Left lung (tissue), 14 donors: ENCODE measurements at places on chromosomes 4 and X. TPM values are rescaled to one million over a fixed set of nuclear protein-coding genes. Genes with fewer than 3 reads are reported as not detected.
A peak's percentile ranks its signal among the peaks of the same experiment; 100 is the strongest.

AGTR2 gene
- total RNA-seq: 0.55 TPM

LRPAP1 gene
- 218 TPM for total RNA-seq

GAGE13 gene
- not detected for total RNA-seq

GAB3 gene
- 6.6 TPM for total RNA-seq

CORIN gene
- 6.3 TPM for total RNA-seq

GLA gene
- 30.1 TPM for total RNA-seq

BEX4 gene
- total RNA-seq: 33.5 TPM

- peak; percentile 70 for DNase-seq
- H3K4me1 ChIP-seq: no peaks in the 10 kb centered on the region
- no peak overlapping the region for H3K27ac ChIP-seq
Measured at GRCh38 chr4:186297013-186297645, 31.1 kb downstream of the F11 start.

- no peaks in the 10 kb centered on the region for H3K27me3 ChIP-seq
- H3K27ac ChIP-seq: no peak overlapping the region
- DNase-seq: no peak
- H3K36me3 ChIP-seq: no peaks in the 10 kb centered on the region
- H3K4me3 ChIP-seq: no peak overlapping the region
- H3K4me1 ChIP-seq: no peaks in the 10 kb centered on the region
Measured at GRCh38 chrX:9091258-9091657, 57.3 kb upstream of the FAM9B start.

- H3K27ac ChIP-seq: no peak overlapping the region
- no peak for DNase-seq
- no peaks in the 10 kb centered on the region for H3K4me1 ChIP-seq
- H3K36me3 ChIP-seq: no peaks in the 10 kb centered on the region
Measured at GRCh38 chr4:141739636-141740035, 103.3 kb downstream of the IL15 start.

GRCh38 chrX:38612281-38612680, 50.9 kb downstream of the TSPAN7 start:
- H3K36me3 ChIP-seq: no peaks in the 10 kb centered on the region
- DNase-seq: no peak
- H3K27ac ChIP-seq: no peak overlapping the region
- H3K4me3 ChIP-seq: no peak overlapping the region
- no peaks in the 10 kb centered on the region for H3K4me1 ChIP-seq

GRCh38 chrX:129925305-129926092, 19.5 kb downstream of the UTP14A start:
- no peak overlapping the region for H3K27ac ChIP-seq
- no peaks in the 10 kb centered on the region for H3K36me3 ChIP-seq
- H3K27me3 ChIP-seq: no peaks in the 10 kb centered on the region
- peak; percentile 56 for DNase-seq

- no peak overlapping the region for H3K4me3 ChIP-seq
- no peak for DNase-seq
- H3K36me3 ChIP-seq: no peaks in the 10 kb centered on the region
- H3K27me3 ChIP-seq: no peaks in the 10 kb centered on the region
Measured at GRCh38 chr4:95129821-95130311, 372.1 kb downstream of the BMPR1B start.

GRCh38 chr4:48725414-48725813, 54.7 kb downstream of the FRYL start:
- no peak overlapping the region for H3K4me3 ChIP-seq
- H3K36me3 ChIP-seq: no peaks in the 10 kb centered on the region
- no peaks in the 10 kb centered on the region for H3K27me3 ChIP-seq
- no peak for DNase-seq
- H3K27ac ChIP-seq: no peak overlapping the region

GRCh38 chr4:90226734-90227133, 99.5 kb downstream of the CCSER1 start:
- H3K27me3 ChIP-seq: no peaks in the 10 kb centered on the region
- no peak overlapping the region for H3K27ac ChIP-seq
- H3K4me3 ChIP-seq: no peak overlapping the region

DNA sequence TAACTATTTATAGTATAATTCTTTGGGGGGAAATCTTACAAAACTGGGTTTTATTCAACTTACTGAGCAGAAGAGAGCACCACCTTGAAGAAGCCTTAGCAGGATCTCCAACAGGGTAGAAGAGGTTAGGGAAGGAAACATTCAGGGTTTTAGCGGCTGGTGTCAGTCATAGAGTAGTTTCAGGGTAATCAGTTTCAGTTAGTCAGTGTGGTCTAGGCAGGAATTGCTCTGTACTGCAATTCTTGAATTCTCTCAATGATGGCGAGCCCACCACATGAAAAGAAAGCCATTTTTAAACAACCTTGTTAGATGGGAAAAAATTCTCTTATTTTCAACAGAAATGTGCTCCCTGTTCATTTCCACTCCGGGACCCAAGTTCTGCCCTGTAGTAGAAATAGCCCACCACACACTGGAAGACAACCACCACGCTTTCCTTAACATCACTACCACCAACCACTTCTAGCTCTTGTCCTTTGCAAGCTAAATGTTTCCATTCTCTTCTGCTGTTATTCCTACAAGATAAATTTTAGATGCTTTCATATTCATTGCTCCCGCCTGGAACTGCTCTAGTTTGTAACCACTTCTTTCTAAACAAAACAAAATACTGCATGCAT, 25.9 kb downstream of the COL25A1 start:
- H3K4me1 ChIP-seq: no peaks in the 10 kb centered on the region
- no peaks in the 10 kb centered on the region for H3K27me3 ChIP-seq
- DNase-seq: no peak
- H3K36me3 ChIP-seq: no peaks in the 10 kb centered on the region
- H3K4me3 ChIP-seq: no peak overlapping the region
- no peak overlapping the region for H3K27ac ChIP-seq

DNA sequence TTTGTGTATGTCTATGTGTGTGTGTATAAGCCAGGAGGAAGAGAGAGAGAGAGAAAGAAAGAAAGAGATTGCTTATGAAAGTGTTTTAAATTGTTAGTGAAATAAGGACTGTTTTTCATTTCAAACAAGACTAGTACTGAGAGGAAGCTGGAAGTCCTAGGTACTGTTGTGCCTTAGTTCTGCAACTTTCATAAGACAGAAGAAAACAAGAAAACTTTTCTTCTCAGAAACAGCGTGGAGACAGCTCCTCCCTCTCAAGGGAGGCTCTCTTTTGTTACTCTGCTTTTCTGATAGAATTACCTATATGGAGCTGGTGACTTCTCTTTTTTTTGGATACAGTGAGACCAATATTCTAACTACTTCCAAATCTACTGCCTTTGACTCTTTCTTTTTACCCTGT, 62.5 kb downstream of the BANK1 start:
- H3K36me3 ChIP-seq: no peaks in the 10 kb centered on the region
- no peak for DNase-seq
- no peak overlapping the region for H3K4me3 ChIP-seq
- H3K27me3 ChIP-seq: no peaks in the 10 kb centered on the region
- H3K4me1 ChIP-seq: no peaks in the 10 kb centered on the region
- H3K27ac ChIP-seq: no peak overlapping the region

- H3K4me1 ChIP-seq: no peaks in the 10 kb centered on the region
- H3K27me3 ChIP-seq: no peaks in the 10 kb centered on the region
- H3K27ac ChIP-seq: no peak overlapping the region
- H3K4me3 ChIP-seq: no peak overlapping the region
- no peak for DNase-seq
- H3K36me3 ChIP-seq: no peaks in the 10 kb centered on the region
Measured at GRCh38 chr4:102129810-102130209, 215.5 kb downstream of the SLC39A8 start.

GRCh38 chr4:8285143-8285975, 15.8 kb downstream of the HTRA3 start:
- H3K27ac ChIP-seq: no peak overlapping the region
- no peak for DNase-seq
- H3K27me3 ChIP-seq: no peaks in the 10 kb centered on the region
- no peak overlapping the region for H3K4me3 ChIP-seq
- H3K36me3 ChIP-seq: no peaks in the 10 kb centered on the region

GRCh38 chrX:13252726-13253125, 67.1 kb downstream of the ATXN3L start:
- no peak for DNase-seq
- no peak overlapping the region for H3K27ac ChIP-seq
- H3K27me3 ChIP-seq: no peaks in the 10 kb centered on the region
- H3K4me1 ChIP-seq: no peaks in the 10 kb centered on the region
- no peaks in the 10 kb centered on the region for H3K36me3 ChIP-seq

- H3K36me3 ChIP-seq: no peaks in the 10 kb centered on the region
- no peak overlapping the region for H3K27ac ChIP-seq
- no peaks in the 10 kb centered on the region for H3K4me1 ChIP-seq
- no peak overlapping the region for H3K4me3 ChIP-seq
- DNase-seq: no peak
Measured at GRCh38 chr4:56892691-56893090, 15.0 kb upstream of the REST start.

- no peak for DNase-seq
- no peak overlapping the region for H3K27ac ChIP-seq
- H3K27me3 ChIP-seq: no peaks in the 10 kb centered on the region
- H3K4me1 ChIP-seq: no peaks in the 10 kb centered on the region
Measured at GRCh38 chr4:23706972-23707651, 182.7 kb downstream of the PPARGC1A start.

DNA sequence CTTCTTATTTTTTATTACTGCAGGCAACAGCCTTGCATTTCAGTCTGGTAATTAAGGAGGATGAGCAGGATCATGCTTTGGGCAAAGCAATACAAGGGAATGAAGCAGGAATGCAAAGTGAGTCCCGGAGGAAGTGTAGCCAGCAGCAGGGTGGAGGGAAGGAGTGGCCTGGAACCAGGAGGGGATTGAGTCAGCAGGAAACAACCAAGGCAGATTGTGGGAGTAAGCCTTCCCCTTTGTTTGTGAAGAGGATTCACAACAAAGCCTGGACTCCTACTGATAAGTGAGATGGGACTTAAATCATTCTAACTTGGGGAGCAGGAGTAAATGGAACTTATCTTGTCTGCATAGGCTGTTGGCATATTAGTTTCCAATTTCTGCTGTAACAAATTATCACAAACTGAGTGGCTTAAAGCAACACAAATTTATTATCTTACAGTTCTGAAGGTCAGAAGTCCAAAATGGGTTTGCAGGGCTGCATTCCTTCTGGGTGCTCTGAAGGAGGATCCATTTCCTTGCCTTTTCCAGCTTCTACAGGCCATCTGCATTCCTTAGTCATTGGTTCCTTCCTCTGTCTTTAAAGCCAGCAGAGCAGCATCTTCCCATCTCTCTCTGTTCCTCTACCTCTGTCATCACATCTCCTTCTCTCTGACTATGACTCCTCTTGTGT, 93.2 kb upstream of the AP1S2 start:
- no peak for DNase-seq
- H3K4me3 ChIP-seq: no peak overlapping the region
- H3K27ac ChIP-seq: no peak overlapping the region
- no peaks in the 10 kb centered on the region for H3K36me3 ChIP-seq
- H3K4me1 ChIP-seq: no peaks in the 10 kb centered on the region
- no peaks in the 10 kb centered on the region for H3K27me3 ChIP-seq

DNA sequence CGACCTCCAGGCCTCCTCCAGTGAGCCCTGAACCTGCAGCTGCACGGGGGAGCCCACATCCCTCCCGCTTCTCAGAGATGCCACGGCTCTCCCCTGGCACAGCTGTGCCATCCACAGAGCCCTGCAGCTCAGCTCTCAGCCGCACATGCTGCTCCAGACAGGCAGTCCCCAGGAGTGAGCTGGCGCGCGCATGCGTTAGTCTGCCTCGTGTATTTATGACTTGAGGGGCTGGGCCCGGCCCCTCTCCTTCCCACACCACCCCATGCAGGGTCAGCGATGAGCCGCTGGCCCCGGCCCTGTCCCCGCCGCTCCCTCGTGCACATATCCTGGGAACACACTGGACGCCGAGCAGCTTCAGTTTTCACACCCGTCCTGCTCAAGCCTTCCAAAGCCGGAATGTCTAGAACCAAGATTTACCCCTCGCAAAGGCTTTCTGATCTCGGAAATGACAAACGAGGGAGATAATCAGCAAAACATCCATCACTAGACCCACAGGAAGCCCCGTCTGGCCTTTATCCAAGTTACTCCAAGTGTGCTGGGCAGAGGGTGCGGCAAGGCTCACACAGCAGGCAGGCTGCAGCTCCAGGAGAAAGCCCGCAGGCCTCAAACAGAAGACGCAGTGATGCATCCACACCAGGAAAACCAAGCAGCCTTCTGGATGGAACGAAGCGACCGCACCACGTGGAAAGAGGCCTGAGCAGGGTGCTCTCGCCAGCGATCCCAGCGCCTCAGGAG, 24.3 kb downstream of the GAK start:
- H3K27me3 ChIP-seq: no peaks in the 10 kb centered on the region
- H3K36me3 ChIP-seq: no peaks in the 10 kb centered on the region
- DNase-seq: peak; percentile 71
- no peak overlapping the region for H3K4me3 ChIP-seq
- H3K27ac ChIP-seq: no peak overlapping the region

GRCh38 chr4:30094887-30095286, 625.3 kb upstream of the PCDH7 start:
- no peaks in the 10 kb centered on the region for H3K36me3 ChIP-seq
- no peaks in the 10 kb centered on the region for H3K27me3 ChIP-seq
- H3K4me3 ChIP-seq: no peak overlapping the region

- no peak for DNase-seq
- no peaks in the 10 kb centered on the region for H3K27me3 ChIP-seq
- H3K4me3 ChIP-seq: no peak overlapping the region
- H3K4me1 ChIP-seq: peaks cover 5% of the 10 kb centered on the region
- no peaks in the 10 kb centered on the region for H3K36me3 ChIP-seq
- H3K27ac ChIP-seq: peak overlapping the region; percentile 69
Measured at GRCh38 chr4:85761803-85762528, 287.0 kb downstream of the ARHGAP24 start.

GRCh38 chr4:121192480-121192879, 28.4 kb upstream of the TNIP3 start:
- no peak overlapping the region for H3K4me3 ChIP-seq
- no peaks in the 10 kb centered on the region for H3K36me3 ChIP-seq
- DNase-seq: no peak
- no peaks in the 10 kb centered on the region for H3K27me3 ChIP-seq

DNA sequence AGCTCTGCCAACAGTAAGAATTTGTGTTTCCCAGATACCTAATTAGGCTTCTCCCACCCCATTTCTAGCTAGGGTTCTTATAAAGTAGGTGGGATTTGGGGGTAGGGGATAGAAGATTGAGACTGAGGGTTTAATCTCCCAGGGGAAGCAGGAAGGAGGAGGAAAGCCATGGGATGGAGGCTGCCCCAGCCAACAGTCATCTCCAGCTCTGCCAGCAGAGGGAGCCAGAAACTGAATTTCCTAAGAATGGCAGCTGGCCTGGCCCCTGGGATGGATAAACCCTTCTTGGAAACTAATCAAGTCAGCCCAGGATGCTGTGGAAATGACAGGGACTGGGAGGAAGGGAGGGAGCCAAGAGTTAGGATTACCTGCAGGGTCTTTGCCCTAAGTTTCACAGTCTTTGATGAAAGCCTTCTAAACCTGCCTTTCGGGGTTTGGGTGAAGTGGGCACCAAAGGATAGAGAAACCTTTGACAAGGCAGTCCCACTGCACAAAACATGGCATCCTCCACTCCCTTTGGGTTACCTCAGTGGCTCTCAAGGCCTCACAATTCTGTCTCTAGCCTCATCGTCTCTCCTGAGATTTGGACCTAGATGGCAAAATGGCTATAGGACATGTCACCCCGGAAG, 6.7 kb upstream of the ERCC6L start:
- H3K4me1 ChIP-seq: no peaks in the 10 kb centered on the region
- H3K27me3 ChIP-seq: peaks cover 3% of the 10 kb centered on the region
- DNase-seq: peak; percentile 24
- no peak overlapping the region for H3K27ac ChIP-seq
